ENCODE measurements at places on chromosomes 4 and X.

DNA sequence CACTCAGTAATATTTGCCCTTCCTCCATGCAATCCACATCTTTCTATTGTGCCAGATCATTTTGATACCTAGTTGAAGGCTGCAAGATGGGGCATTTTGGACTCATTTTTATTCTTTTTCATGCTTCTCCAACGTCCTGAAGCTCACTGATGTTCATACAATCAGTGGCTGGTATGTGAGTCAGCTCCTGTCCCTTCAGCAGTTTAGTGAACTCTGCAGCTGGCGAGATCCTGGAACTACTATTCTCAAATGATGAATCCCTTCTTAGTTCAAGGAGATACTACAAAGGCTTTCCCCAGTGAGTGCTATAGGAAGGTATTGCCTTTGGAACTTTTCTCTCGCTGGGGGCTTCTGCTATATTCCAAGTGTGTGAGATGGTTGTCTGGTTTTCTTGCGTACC lies 9.6 kb upstream of the CCDC149 start:
- no peak for DNase-seq

GRCh38 chr4:108044951-108045686 lies 55.4 kb downstream of the HADH start:
- no peak for DNase-seq

DNA sequence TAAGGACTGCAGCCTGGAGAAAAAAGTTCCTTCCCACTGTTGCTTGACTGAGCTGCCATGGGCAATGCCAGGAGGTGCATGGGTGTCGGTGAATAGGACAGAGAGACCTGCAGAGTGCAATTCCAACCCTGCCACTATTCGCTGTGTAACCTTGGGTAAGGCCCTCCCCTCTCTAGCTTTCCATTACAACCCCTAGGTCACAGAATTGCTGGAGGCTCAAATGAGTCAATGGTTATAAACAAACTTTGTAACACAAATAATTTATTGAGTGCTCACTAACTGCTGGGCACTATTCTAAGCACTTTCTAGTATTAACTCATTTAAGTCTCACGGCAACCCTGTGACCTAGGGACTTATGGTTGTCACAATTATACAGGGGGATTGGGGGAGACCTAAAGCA lies 37.8 kb downstream of the PJA1 start:
- no peak for DNase-seq

GRCh38 chr4:186472948-186473347 lies 82.4 kb downstream of the MTNR1A start:
- no peak for DNase-seq

- no peak for DNase-seq
Observed at GRCh38 chrX:69024931-69025330, 140.3 kb downstream of the PJA1 start.

- DNase-seq: no peak
Observed at GRCh38 chr4:79991601-79992000, 81.4 kb downstream of the ANTXR2 start.

- no peak for DNase-seq
Observed at GRCh38 chr4:123462007-123462406, 65.4 kb downstream of the SPRY1 start.

DNA sequence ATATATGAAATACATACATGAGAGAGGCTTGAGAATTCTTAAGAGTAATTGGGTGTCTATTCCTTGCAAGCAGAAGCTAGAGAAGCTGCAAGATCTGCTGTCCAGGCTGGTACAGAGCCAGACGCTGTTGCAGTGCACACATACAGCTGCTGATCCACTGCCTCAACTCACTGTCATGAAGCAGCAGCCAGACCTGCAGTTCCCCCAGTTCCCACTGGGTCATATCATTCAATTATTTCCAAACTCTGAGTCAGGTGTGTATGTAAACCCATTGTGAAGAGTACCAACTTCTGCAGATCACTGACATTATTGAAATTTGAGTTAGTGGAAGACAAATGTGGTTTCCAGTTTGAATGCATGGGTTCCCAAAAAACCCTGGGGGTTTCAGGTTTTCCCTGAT lies 1212.8 kb upstream of the ADGRL3 start:
- DNase-seq: no peak

- DNase-seq: no peak
Observed at GRCh38 chrX:25968920-25969319, 169.2 kb upstream of the MAGEB18 start.

GRCh38 chr4:88746206-88746605 lies 48.6 kb upstream of the NAP1L5 start:
- DNase-seq: no peak
